ENCODE measurements at places on chromosomes 4 and X. TPM values are rescaled to one million over a fixed set of nuclear protein-coding genes. Genes with fewer than 3 reads are reported as not detected.

- no peak for ATAC-seq
Observed at GRCh38 chr4:138978028-138978585, 37.5 kb upstream of the NOCT start.

GRCh38 chr4:173507471-173508385 is 22.3 kb downstream of the HAND2 start:
- no peak for ATAC-seq

SSX7 gene
- total RNA-seq: not detected

- ATAC-seq: no peak
Observed at GRCh38 chr4:52979821-52980590, 117.9 kb downstream of the RASL11B start.

GRCh38 chr4:64899563-64899962 is 490.3 kb upstream of the TECRL start:
- no peak for ATAC-seq
